ENCODE measurements at places on chromosomes 1 and 21. TPM values are rescaled to one million over a fixed set of nuclear protein-coding genes. Genes with fewer than 3 reads are reported as not detected.

The PTCH2 gene
- total RNA-seq: 0.61 TPM

The GJC2 gene
- total RNA-seq: 0.41 TPM

The SLC6A17 gene
- total RNA-seq: 0.07 TPM

The MYOG gene
- not detected for total RNA-seq

The HORMAD1 gene
- total RNA-seq: not detected

The ACTN2 gene
- not detected for total RNA-seq

The PDZK1 gene
- not detected for total RNA-seq

The NR1I3 gene
- total RNA-seq: not detected
